ENCODE measurements at places on chromosomes 13 and 19.

- DNase-seq, result no peak
Measured at GRCh38 chr13:21879263-21879914, 208.5 kb downstream of the FGF9 start.

DNA sequence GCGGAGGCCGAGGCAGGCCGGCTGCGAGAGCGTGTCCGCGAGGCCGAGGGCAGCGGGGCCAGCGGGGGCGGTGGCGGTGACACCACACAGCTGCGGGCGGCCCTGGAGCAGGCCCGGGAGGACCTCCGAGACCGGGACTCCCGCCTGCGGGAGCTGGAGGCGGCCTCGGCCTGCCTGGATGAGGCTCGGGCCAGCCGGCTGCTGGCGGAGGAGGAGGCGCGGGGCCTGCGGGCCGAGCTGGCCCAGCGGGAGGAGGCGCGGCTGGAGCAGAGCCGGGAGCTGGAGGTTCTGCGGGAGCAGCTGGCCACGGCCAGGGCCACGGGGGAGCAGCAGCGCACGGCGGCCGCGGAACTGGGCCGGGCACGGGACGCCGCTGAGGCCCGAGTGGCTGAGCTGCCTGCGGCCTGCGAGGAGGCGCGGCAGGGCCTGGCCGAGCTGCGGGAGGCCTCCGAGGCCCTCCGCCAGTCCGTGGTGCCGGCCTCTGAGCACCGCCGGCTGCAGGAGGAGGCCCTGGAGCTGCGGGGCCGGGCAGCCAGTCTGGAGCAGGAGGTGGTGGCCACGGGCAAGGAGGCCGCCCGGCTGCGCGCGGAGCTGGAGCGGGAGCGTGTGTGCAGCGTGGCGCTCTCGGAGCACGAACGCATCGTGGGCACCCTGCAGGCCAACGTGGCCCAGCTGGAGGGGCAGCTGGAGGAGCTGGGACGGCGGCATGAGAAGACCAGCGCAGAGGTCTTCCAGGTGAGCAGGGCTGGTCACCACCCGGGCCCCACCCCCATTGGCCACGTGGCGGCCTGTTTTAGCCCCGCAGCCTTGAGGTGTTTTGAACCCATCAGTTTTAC is 11.7 kb upstream of the EBI3 start:
- DNase-seq, result no peak

DNA sequence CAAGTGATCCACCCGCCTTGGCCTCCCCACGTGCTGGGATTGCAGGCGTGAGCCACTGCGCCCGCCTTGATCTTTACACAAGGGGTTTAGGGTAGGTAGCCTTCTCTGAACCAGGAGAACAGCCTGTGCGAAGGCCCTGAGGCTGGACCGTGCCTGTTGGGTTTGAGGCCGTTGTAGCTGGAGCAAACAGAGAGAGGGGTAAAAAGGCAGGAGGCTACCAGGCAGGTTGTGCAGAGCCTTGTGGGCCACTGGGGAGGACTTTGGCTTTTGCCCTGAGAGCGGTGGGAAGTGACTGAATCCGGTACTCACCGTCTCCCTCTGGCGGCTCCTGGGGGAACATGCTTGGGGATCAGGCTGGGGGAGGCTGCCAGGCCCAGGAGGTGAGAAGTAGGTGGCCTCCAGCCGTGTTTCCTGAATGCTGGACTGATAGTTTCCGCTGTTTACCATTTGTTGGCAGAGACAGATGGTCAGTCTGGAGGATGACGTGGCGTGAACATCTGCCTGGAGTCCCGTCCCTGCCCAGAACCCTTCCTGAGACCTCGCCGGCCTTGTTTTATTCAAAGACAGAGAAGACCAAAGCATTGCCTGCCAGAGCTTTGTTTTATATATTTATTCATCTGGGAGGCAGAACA is 24.6 kb downstream of the SPC24 start:
- peak; percentile 57 for DNase-seq

- no peak for DNase-seq
Measured at GRCh38 chr13:104008541-104009435, 942.6 kb upstream of the SLC10A2 start.

GRCh38 chr13:95440441-95441088 is 112.0 kb upstream of the CLDN10 start:
- no peak for DNase-seq

DNA sequence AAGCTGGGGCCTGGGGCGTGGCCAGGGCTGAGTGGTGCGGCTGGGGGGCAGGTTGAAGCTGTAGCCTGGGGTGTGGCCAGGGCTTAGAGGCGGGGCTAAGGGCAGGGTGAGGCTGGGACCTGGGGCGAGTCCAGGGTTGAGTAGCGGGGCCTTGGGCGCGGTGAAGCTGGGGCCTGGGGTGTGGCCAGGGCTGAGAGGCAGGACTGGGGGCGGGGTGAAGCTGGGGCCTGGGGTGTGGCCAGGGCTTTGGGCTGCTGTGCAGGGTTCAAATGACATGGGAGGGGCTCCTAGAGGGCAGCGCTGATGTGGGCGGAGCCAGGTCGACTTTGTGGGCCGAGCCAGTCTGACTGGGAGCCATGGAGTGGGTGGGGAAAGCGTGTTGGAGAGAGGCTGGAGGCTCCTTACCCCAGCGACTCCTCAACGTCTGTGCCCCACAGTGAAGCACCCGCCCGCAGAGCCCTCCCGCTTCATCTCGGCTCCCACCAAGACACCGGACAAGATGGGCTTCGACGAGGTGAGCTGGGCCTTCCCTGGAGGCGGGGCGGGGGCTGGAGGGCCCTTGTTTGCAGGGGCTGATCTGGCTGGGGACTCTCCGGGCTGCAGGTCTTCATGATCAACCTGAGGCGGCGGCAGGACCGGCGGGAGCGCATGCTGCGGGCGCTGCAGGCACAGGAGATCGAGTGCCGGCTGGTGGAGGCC is 21.5 kb downstream of the COLGALT1 start:
- peak; percentile 66 for DNase-seq

DNA sequence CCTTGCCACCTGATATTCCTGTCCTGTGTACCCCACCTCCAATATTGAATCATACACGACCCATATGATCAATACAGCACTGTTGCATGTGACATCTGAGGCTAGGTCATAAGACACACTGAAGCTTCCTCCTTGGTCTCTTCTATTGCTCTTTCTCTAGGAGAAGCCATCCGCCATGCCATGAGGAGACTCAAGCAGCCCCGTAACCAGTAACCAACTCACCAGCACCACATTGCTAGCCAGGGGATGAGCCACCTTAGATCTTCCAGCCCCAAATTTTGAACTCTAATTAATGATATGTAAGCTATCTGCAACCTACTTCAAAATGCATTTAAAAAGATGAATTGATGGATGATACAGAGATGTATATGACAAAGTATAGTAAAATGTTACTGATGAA is 28.6 kb downstream of the ZNF557 start:
- DNase-seq, result no peak

- no peak for DNase-seq
Measured at GRCh38 chr19:3810708-3811355, 24.7 kb upstream of the MATK start.

GRCh38 chr13:107185889-107186288 is 618.0 kb upstream of the ARGLU1 start:
- DNase-seq, result peak; percentile 50

GRCh38 chr19:7926021-7926726 is at the start of gene CTXN1:
Gene CTXN1 (minus strand): TSS chr19:7926135. CDS start chr19:7925538, 597 bp downstream.
- DNase-seq, result peak; percentile 75

DNA sequence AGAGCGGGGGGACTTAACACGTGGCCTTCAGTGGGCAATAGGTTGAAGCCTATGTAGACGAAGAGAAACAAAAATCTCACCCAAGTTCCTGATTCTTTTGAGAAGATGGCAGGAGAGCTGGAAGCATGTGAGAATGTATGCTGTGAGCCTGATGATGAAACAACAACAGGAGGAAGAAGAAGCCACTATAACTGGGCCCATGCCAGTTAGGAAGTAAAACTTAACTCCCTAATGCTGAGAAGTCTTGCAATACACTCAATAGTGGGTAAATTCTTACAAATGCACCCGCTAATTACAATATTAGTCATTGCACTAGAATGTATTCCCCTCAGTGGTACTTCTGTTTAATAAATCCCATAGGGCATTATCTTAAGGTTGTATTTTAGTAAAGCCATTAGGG is 9.1 kb downstream of the PCDH17 start:
- no peak for DNase-seq

DNA sequence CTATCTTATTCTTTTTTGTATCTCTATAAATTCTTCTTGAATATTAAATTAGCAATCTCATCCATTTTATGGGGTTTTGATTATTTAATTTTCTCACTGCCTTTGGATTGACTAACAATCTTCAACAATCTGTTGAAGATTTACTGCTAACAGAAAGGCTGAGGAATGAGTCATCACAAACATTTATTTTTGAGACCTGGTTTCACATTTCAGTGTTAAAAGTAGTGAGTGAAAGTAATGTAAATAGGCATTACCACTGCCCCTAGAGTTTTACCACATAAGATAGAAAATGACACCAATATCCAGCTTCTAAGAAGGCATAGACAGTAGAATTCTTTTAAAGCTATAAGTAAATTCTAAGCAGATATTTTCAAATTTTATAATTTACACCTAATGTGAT is 472.8 kb downstream of the OLFM4 start:
- no peak for DNase-seq

DNA sequence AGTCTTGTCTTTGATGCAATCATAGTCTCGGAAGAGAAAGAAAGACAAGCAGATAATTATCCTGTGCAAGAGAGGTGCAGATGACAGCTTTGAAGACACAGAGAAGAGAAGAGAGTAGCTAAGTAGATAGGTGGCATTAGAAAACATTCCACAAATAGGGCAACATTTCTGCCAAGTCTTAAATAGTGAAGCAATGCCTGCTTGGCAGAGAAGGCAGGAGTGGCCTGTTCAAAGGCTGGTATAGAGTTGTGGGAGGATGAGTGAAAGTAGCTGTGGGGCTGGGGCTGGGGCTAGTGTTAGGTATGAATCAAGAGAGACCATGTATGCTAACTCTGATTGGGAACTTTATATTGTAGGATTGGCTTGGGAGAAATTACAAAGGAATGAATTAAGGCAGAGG is 305.5 kb downstream of the DNAJC15 start:
- DNase-seq, result no peak

GRCh38 chr19:56096665-56097064 is 24.4 kb downstream of the ZNF787 start:
- no peak for DNase-seq

GRCh38 chr19:32339988-32340874 is 5.2 kb upstream of the ZNF507 start:
- peak; percentile 54 for DNase-seq

DNA sequence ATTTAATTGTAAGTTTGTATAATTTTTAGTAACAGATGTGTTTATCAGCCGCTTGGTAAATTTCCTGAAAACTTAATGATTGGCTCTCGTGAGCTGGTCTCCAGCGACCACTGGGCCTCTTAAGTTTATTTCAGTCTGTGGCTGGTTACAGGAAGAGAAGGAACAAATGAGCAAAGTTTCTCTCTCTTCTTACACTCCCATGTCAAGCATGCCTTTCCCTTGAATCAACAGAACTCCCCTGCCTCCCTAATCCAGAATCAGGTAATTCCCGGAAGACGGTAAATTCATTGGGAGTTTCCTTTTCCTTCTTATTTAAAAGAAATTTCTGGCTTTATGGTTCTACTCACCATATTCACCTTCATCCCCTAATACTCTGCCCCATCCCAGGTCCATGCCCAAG is 52.5 kb upstream of the POMP start:
- no peak for DNase-seq

DNA sequence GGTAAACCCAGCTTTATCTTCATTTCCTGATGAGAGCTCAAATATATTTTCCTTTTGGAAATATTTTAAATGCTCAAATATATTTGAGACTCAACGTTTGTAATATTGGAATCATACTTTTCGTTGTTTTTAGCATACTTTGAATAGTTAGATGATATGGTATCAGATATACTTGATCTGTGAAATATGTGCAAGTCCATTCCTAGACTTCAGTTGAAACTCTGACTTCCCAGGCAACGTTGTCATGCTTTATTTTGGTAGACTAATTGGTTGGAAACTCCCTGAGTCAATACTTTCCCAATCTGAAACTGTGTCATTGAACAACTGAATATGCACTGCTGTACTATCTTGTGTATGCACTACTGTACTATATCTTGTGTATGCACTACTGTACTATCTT is 378.5 kb downstream of the MYO16 start:
- DNase-seq, result no peak

DNA sequence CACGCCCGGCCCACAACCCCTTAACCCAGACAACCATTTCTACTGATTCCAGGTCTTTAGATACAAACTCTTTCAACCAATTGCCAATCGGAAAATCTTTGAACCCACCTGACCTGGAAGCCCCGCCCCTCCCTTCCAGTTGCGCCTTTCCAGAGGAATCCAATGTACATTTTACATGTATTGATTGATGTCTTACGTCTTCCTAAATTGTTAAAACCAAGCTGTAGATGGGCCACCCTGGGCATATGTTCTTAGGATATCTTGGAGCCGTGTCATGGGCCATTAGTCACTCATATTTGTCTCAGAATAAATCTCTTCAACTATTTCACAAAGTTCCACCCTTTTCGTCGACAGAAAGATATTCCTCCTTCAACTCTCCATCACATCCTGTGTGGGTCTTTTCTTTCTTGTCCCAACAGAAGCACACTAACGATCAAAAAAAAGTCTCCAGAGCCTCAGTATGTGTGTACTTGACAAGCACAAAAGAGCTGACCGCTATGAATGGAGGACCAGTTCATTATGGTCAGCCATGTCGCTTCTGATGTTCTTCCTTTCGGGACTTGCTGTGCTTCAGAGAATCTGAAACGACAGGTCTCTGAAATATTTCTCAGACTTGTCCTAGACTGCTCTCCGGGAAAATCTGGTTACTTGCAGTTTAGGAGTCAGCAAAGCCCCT is 601 bp upstream of the ZNF749 start:
- DNase-seq, result no peak

DNA sequence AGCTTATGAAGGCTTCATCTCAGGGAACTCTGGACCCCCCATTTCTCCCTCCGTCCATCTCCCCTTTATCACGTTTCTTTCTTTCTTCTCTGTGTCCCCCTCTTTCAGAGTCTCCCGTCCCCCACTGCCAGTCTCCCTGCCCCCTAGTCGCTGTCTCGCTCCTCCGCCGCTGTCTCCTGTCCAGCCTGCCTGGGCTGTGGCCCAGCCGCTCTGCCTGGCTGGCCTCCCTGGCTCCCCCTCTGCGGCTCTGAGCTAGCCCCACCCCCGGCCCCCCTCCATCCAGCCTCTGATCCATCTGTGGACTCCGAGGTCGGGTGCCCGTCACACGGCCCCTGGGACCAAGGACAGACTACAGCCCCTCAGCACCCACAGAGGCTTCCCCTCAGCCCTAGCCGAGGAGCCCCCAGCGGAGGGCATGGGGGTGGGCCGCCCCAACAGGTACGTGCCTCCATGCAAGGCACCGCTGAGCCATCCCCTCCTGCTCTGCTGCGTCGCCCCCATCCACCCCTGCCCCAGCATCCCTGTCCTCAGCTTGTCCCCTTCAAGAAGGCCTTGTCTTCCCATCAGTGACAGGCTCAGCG is 1.1 kb upstream of the KCNJ14 start:
- DNase-seq, result no peak

- no peak for DNase-seq
Measured at GRCh38 chr19:39701291-39701690, 3.0 kb upstream of the LGALS14 start.

- DNase-seq, result no peak
Measured at GRCh38 chr19:5621311-5621944, 1.1 kb downstream of the SAFB2 start.

All from H54 (cell line).